Activated naive CD8-positive, alpha-beta T cell treated with anti-CD3 and anti-CD28 coated beads, Interleukin-2, amount 10 ng/mL, durations not matched to agents 7 days and 5 days (primary cell): ENCODE measurements at places on chromosomes 5 and 9. TPM values are rescaled to one million over a fixed set of nuclear protein-coding genes. Genes with fewer than 3 reads are reported as not detected.

COL23A1 gene
- 0.83 TPM for total RNA-seq

FTMT gene
- not detected for total RNA-seq

GRCh38 chr5:8299716-8300115 lies 430.8 kb downstream of the MTRR start:
- no peak for DNase-seq

DNA sequence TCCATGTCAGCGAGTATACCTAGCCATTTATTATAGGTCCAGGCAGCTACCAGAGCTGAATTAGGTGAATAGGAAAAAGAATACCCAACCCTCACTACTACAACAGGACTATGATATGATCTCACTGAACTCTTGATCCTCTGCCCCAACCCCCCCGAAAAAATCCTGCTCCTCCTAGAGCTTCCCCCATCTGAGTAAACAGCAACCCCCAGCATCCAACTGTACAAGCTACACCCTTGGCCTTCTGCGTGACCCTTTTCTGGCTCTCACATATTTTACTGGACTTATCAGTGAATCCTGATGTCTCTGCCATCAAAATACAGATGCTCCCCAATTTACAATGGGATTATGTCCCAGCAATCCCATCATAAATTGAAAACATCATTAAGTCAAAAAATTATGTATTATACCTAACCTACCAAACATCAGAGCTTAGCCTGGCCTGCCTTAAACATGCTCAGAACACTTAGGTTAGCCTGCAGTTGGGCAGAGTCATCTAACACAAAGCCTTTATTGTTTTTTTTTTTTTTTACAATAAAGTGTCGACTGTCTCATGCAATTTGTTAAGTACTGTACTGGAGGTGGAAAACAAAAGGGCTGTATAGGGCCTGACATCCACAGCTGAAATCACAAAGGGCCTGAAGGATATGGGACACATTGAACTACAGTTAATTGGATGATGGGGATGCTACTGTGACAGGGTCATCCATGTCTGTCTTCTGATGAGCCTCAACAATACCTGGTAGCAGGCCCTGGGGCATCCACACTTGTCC lies 128.9 kb upstream of the ERCC6L2 start:
- no peak for DNase-seq

DNA sequence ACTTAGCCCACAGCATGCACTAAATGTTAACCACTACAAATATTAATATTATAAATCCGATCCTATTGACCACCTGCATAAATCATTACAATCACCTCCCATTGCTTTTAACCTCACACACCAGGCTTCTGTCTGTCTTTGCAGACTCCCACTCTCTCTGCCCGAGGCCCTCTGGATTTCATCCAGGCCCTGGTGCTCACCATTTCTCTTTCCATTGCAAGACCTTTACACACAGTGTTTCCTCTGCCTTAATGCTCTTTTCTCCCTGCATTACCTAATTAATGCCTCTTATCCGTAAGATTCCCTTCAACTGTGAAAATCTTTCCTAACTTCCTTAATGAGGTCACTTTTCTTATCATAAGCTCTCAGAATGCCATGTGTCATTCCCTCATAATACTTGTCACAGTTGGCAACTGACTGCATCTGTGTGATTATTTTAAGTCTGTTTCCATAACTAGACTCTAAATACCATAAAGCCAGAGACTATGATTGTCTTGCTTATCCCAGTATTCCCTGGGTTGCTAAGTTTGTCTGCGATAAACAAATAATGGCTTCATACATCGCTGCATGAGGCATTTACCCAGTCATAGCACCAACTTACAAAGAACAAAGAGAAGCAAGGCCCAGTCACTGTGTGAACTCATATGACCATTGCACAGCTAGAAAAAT lies 155.1 kb downstream of the CCDC192 start:
- DNase-seq: no peak

GRCh38 chr5:40436535-40437237 lies 243.0 kb upstream of the PTGER4 start:
- no peak for DNase-seq

DNA sequence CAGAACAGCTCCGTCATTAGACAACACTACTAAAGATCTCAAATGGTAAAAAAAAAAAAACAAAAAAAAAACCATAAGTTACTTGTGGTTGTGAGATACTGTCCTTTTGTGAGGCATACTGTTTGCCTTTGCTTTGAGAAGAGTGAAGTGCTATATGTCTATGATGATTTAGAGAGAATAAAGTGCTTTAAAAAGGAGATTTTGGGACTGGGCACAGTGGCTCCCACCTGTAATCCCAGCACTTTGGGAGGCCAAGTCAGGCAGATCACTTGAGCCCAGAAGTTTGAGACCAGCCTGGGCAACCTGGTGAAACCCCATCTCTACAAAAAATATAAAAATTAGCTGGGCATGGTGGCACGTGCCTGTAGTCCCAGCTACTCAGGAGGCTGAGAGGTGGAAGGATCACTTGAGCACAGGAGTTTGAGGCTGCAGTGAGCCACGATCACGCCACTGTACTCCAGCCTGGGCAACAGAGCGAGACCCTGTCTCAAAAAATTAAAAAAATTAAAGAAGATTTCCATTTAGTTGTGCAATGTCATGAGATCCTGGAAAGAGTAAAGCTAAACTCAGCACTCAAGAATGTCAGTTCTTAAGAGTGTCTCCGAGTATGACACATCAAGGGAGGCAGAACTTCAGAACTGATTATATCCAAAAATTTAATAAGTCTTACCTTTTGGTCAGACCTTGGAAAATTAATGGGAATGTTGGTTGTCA lies 87.3 kb downstream of the PRDM6 start:
- DNase-seq: no peak

GRCh38 chr9:73149371-73150067 lies 2.1 kb upstream of the ANXA1 start:
- DNase-seq: no peak
